ENCODE measurements at places on chromosomes 3 and 15.

GRCh38 chr3:35965908-35966307, 326.6 kb downstream of the ARPP21 start:
- H3K4me1 ChIP-seq = no peaks in the 10 kb centered on the region
- no peaks in the 10 kb centered on the region for H3K36me3 ChIP-seq
- H3K4me3 ChIP-seq = no peak overlapping the region
- H3K27me3 ChIP-seq = peaks cover 7% of the 10 kb centered on the region
- peak; percentile 49 for DNase-seq
- no peak overlapping the region for H3K27ac ChIP-seq

GRCh38 chr3:169542331-169542751, 121.2 kb downstream of the MECOM start:
- no peak overlapping the region for H3K4me3 ChIP-seq
- no peaks in the 10 kb centered on the region for H3K4me1 ChIP-seq
- H3K36me3 ChIP-seq = no peaks in the 10 kb centered on the region
- H3K27me3 ChIP-seq = no peaks in the 10 kb centered on the region
- no peak overlapping the region for H3K27ac ChIP-seq
- no peak for DNase-seq

DNA sequence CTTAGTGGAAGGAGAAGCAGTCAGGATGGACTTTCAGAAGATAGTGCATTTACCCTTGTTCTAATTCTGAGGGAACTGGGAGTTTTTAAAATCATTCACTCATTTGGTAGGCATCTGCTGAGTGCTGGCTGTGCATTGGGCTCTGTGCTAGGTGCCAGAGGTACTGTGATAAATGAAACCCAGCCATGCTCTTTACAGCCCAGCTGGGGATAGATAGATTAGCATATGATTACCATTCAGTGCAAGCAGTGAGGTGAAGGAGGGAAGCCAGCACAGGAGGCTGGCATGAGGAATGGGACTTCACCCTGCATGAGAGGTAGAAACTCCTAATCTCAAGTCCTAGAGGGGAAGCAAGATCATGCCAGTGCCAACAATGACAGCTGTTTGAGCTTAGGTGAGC, 361.9 kb upstream of the TRIM42 start:
- H3K27me3 ChIP-seq = no peaks in the 10 kb centered on the region
- no peaks in the 10 kb centered on the region for H3K36me3 ChIP-seq
- no peak overlapping the region for H3K4me3 ChIP-seq
- DNase-seq = no peak
- no peaks in the 10 kb centered on the region for H3K4me1 ChIP-seq

GRCh38 chr3:81666502-81667121, 94.8 kb downstream of the GBE1 start:
- no peaks in the 10 kb centered on the region for H3K36me3 ChIP-seq
- H3K27me3 ChIP-seq = no peaks in the 10 kb centered on the region
- no peaks in the 10 kb centered on the region for H3K4me1 ChIP-seq
- H3K4me3 ChIP-seq = no peak overlapping the region
- no peak for DNase-seq
- H3K27ac ChIP-seq = no peak overlapping the region

GRCh38 chr15:29270976-29271375, 1.4 kb upstream of the NSMCE3 start:
- peaks cover 21% of the 10 kb centered on the region for H3K4me1 ChIP-seq
- no peak for DNase-seq
- no peaks in the 10 kb centered on the region for H3K27me3 ChIP-seq
- peak overlapping the region; percentile 96 for H3K27ac ChIP-seq
- H3K4me3 ChIP-seq = no peak overlapping the region

DNA sequence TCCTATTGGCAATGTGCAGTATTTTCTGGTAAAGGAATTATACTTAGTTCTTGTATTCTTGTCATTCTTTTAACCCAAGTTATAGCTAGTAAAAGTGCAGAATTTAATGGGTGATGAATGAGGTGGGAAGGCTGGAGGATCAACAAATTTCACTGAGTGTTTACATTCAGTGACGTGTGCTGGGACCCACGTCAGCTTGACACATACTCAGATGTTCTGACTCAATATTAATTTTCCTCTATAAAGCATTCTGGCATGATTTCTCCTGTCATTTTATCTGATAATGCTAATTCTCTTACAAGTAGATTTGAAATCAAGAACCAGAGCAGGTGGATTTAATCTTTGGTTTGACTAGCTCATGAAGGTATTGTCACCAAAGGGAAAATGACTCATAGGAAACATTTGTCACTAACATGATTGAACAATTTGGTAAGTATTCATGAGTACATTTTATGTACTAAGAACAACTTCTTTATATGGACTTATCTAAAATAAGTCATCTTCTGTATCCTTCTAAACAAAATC, 71.0 kb upstream of the SYNPR start:
- DNase-seq = no peak
- peaks cover 9% of the 10 kb centered on the region for H3K27me3 ChIP-seq
- H3K4me1 ChIP-seq = no peaks in the 10 kb centered on the region
- no peak overlapping the region for H3K27ac ChIP-seq

GRCh38 chr3:43287500-43287873, 1.1 kb downstream of the SNRK start:
- H3K4me3 ChIP-seq = peak overlapping the region; percentile 85
- no peaks in the 10 kb centered on the region for H3K36me3 ChIP-seq
- peaks cover 40% of the 10 kb centered on the region for H3K4me1 ChIP-seq
- DNase-seq = no peak
- no peaks in the 10 kb centered on the region for H3K27me3 ChIP-seq

DNA sequence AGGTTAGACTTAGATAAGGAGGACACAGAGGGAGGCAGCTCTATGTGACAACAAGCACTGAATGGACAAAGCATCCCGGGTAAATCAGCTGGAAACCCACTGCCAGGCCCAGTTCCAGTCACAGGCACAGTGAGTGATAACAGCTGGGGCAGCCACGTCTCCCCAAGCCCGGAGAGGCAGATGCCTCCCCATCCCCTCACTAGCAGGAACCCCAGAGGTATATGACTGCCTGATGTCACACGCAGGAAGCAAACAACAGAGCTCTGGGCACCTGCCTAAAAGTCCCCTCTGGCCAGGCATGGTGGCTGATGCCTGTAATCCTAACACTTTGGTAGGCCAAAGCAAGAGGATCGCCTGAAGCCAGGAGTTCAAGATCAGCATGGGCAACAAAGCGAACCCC, 18.2 kb downstream of the C15orf62 start:
- no peak overlapping the region for H3K4me3 ChIP-seq
- H3K36me3 ChIP-seq = no peaks in the 10 kb centered on the region
- DNase-seq = no peak
- no peaks in the 10 kb centered on the region for H3K27me3 ChIP-seq
- peak overlapping the region; percentile 83 for H3K27ac ChIP-seq

GRCh38 chr15:75815811-75816719, 27.2 kb upstream of the UBE2Q2 start:
- no peaks in the 10 kb centered on the region for H3K4me1 ChIP-seq
- no peak for DNase-seq
- H3K36me3 ChIP-seq = no peaks in the 10 kb centered on the region
- H3K27me3 ChIP-seq = no peaks in the 10 kb centered on the region
- H3K27ac ChIP-seq = no peak overlapping the region
- H3K4me3 ChIP-seq = no peak overlapping the region

GRCh38 chr3:181717549-181718171, 5.9 kb downstream of the SOX2 start:
- peaks cover 97% of the 10 kb centered on the region for H3K27me3 ChIP-seq
- H3K4me1 ChIP-seq = peaks cover under 1% of the 10 kb centered on the region
- no peak overlapping the region for H3K27ac ChIP-seq
- H3K4me3 ChIP-seq = no peak overlapping the region
- H3K36me3 ChIP-seq = no peaks in the 10 kb centered on the region
- no peak for DNase-seq

- no peak overlapping the region for H3K4me3 ChIP-seq
- peak; percentile 22 for DNase-seq
- H3K27ac ChIP-seq = no peak overlapping the region
- H3K36me3 ChIP-seq = no peaks in the 10 kb centered on the region
- no peaks in the 10 kb centered on the region for H3K27me3 ChIP-seq
- no peaks in the 10 kb centered on the region for H3K4me1 ChIP-seq
Observed at GRCh38 chr15:84685304-84685703, 27.3 kb upstream of the NMB start.

DNA sequence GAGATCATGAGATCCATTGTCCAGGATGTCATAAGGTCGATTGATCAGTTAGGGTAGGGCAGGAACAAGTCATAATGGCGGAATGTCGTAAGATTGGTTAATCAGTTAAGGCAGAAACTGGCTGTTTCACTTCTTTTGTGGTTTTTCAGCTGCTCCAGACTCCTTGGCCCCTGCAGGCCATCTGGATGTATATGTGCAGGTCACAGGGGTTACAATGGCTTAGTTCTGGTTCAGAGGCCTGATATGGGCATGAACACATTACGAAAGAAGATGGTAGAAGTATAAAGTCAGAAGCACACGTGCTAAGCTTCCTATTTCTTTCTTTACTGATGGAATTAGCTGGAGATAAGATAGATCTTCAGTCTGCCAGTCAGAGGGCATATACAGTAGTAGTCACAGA, 315.4 kb upstream of the LRRC3B start:
- H3K27ac ChIP-seq = no peak overlapping the region
- H3K4me3 ChIP-seq = no peak overlapping the region
- H3K36me3 ChIP-seq = no peaks in the 10 kb centered on the region
- no peak for DNase-seq
- H3K4me1 ChIP-seq = peaks cover 6% of the 10 kb centered on the region

DNA sequence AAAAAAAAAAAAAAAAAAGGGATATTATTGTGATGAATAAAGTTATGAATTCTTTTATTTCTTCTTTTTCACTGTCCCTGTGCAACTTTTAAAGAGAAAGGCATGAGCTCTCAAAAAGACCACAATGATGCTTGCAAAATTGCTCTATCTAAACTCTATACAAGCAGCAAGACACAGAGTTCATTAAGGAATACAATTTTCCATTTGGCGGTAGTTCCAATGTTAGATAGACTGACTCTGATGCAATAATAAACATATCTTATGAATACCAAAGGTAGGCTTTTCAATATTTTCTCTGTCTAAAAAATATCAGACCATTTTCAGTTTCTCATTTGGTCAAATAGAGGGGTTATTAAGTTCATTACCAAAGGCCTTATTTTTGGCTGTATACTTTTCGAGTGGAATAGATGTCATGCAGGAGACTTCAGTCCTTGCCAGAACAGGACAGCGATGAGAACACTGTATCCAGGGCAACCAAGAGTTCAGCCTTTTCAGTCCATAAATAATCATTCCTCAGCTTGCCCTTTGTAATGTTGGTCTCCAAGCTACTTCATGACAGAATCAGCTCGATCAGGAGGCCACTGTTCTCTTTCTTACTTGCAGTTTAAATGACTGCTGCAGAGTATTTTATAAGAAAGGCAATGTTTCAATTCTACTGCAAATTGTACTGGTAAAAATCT, 162.9 kb upstream of the FAM3D start:
- no peak overlapping the region for H3K4me3 ChIP-seq
- no peaks in the 10 kb centered on the region for H3K36me3 ChIP-seq
- DNase-seq = no peak
- no peaks in the 10 kb centered on the region for H3K27me3 ChIP-seq
- peaks cover 7% of the 10 kb centered on the region for H3K4me1 ChIP-seq

GRCh38 chr15:76160426-76161152, 100.8 kb downstream of the TMEM266 start:
- H3K27me3 ChIP-seq = no peaks in the 10 kb centered on the region
- H3K4me1 ChIP-seq = peaks cover 41% of the 10 kb centered on the region
- DNase-seq = no peak
- no peak overlapping the region for H3K27ac ChIP-seq
- H3K4me3 ChIP-seq = no peak overlapping the region

DNA sequence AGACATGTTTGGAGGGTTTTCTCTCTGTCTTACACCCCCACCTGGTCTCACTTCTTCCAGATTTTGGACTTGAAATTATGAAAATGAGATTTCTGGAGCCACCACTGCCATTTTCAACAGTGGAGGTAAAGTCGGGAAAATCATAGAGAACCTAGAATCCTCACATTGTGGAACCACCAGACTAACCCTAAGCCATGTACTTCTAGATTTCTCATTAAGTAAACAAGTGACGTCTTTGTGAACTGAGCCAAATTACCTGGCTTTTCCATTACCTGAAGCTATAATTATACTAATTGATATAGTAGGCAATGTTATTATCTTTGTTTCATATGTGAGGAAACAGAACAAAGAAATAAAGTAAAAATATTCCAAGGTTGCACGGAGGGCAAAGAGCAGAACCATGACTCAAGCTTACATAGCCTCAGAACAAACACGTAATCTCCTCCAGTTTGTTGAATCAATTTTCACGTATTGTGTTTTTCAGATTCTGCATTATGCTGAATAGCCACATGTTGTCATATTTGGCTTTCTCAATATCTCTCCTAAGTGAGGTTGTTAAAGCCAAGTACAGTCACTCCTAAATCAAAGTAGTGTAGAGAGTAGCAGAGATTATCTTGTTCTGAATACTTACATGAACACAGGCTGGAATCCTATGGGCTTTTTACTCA, 101.3 kb upstream of the CMC1 start:
- DNase-seq = peak; percentile 9
- H3K27me3 ChIP-seq = no peaks in the 10 kb centered on the region
- peaks cover 14% of the 10 kb centered on the region for H3K4me1 ChIP-seq
- H3K4me3 ChIP-seq = no peak overlapping the region

GRCh38 chr3:18127859-18128681, 297.1 kb downstream of the SATB1 start:
- H3K36me3 ChIP-seq = no peaks in the 10 kb centered on the region
- DNase-seq = no peak
- H3K27me3 ChIP-seq = no peaks in the 10 kb centered on the region
- H3K27ac ChIP-seq = no peak overlapping the region

GRCh38 chr3:134965865-134966481, 170.9 kb downstream of the EPHB1 start:
- DNase-seq = no peak
- no peak overlapping the region for H3K27ac ChIP-seq
- H3K4me3 ChIP-seq = no peak overlapping the region

- no peaks in the 10 kb centered on the region for H3K4me1 ChIP-seq
- no peak overlapping the region for H3K27ac ChIP-seq
- no peaks in the 10 kb centered on the region for H3K36me3 ChIP-seq
Observed at GRCh38 chr3:45712434-45713110, 23.4 kb downstream of the SACM1L start.

GRCh38 chr3:171809611-171809860, 747 bp downstream of the PLD1 start:
- H3K27ac ChIP-seq = peak overlapping the region; percentile 96
- H3K36me3 ChIP-seq = no peaks in the 10 kb centered on the region
- H3K4me1 ChIP-seq = peaks cover 30% of the 10 kb centered on the region

Measured in hepatocyte (in vitro differentiated cells).